CD8-positive, alpha-beta memory T cell (primary cell): ENCODE measurements at places on chromosomes 12 and 14.

GRCh38 chr12:59396519-59396918, 199.3 kb upstream of the SLC16A7 start:
- DNase-seq, result no peak

DNA sequence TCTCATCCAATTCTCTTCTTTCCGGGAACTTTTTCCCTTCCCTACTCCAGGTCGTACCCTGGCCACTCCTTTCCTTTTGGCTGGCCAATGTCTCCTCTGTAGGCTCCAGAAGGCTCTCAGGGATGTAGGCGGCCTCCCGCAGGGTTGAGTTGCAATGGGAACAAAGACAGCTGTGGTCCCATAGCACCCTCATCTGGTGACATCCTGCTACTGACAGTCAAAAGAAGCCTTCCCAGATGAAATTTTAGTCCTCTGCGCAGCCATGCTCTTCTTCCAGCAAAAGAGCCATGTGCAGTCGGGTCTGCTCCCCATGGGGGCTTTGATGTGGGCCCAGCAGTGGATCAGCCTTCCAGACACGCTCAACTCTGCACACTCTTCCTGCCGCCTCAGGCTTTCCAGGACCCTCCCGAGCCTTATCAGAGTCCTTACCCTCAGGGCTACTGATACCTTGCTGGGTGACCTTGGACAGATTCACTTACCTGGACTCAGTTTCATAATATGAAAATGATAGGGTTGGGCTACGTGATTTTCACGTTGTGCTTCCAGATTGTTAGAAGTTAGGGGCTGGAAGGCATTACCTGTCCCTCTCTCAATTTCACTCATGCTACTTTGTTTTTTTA, 5.5 kb upstream of the CELA1 start:
- DNase-seq, result peak; percentile 37

- DNase-seq, result no peak
Observed at GRCh38 chr12:65672441-65672840, 151.8 kb upstream of the HMGA2 start.

- no peak for DNase-seq
Observed at GRCh38 chr12:114305446-114305845, 100.5 kb downstream of the TBX5 start.

- DNase-seq, result no peak
Observed at GRCh38 chr12:2457933-2458414, 336.8 kb upstream of the FKBP4 start.

- no peak for DNase-seq
Observed at GRCh38 chr12:90791445-90791844, 163.5 kb downstream of the CCER1 start.

DNA sequence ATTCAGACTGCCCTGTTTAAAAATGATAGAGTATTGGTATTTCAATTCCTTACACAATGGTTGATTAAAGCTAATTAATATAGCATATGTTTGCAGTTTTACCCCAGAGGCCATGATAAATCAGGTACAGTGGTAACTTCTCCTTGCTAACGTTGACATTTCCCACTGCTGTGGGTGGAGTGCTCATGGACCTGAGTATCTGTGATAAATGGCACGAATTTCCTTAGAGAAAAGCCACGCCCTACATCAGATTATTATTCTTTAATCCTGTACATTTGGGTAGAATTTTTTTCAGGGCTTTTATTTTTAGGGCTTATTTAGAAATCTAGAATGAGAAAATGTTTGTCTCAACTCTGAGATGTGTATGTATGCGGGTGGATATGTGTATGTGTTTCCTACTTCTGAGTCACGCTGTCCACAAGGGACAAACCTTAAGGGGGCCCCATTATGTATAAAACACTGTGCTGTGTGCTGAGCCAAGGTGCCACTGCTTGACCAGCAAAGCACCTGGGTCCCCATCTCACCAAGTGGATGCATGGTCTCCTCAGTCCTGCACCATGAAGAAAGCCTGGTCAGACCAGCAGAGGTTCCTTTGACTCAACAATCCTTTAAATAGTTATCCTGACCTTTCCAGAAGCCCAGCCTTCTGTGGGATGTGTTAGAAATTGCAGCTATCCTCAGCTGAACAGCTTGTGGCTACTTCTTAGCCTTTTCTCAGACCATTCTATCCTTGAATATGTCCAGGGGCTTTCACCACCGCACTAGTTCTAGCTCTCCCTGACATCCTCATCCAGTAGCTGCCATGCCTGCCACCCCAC, 57.9 kb upstream of the STK38L start:
- DNase-seq, result no peak

GRCh38 chr12:99413751-99414150, 233.8 kb upstream of the GARIN6 start:
- no peak for DNase-seq

- DNase-seq, result no peak
Observed at GRCh38 chr14:69682621-69683263, 71.3 kb downstream of the SUSD6 start.

DNA sequence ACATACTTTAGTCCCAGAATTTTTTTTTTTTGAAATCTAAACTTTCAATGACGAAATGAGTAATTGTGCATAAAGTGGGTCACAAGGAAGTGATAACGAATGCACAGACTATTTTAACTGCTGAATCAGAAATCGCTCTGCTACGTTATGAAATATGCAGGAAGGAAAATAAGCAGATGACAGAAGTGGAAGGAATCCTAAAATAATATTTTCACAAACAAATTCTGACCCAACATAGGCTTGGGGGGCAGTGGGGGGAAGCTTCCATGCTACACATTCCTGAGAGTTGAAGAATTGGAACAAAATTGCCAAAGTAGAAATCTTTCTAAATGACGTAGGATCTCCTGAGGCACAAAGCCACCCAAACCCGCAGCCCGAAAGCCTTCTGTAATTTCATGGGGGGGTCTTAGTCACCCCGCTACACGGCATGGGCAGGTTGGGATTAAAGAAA, 89.6 kb downstream of the ARF6 start:
- DNase-seq, result no peak

DNA sequence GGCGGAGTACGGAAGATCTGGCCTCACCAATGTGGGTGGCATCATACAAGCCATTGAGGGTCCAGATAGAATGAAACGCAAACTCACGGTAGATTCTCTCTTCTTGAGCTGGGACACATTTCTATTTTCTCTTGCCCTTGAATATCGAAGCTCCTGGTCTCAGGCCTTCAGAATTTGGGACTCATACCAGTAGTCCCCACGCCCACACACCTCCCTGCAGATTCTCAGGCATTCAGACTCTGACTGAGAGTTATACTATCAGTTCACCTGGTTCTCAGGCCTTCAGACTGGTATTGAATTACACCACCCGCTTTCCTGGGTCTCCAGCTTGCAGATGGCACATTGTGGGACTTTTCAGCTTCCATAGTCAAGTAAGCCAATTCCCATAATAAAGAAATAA, 37.8 kb downstream of the EIF2S3B start:
- no peak for DNase-seq

DNA sequence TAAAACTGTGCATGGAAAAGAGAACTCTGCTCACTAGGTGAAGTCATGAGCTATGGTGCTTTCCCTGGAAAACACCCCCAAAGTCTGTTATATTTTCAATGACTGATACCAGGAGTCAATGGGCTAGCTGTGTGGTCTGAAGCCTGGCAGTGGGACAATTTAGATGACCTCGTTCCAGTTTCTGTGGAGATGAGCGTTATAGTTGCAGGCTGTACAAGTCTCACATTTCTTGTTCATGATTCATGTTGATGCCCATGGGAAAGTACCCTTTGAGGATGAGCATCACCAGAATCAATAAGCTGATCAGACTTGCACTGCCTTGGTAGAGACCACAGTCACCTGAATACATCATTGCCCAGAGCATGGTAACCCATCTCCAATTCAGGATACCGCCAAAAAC, 70.7 kb downstream of the NOVA1 start:
- DNase-seq, result no peak

GRCh38 chr14:49769581-49770211, 1.7 kb downstream of the KLHDC2 start:
- DNase-seq, result no peak

- no peak for DNase-seq
Observed at GRCh38 chr14:34465069-34465859, 3.2 kb upstream of the SPTSSA start.

DNA sequence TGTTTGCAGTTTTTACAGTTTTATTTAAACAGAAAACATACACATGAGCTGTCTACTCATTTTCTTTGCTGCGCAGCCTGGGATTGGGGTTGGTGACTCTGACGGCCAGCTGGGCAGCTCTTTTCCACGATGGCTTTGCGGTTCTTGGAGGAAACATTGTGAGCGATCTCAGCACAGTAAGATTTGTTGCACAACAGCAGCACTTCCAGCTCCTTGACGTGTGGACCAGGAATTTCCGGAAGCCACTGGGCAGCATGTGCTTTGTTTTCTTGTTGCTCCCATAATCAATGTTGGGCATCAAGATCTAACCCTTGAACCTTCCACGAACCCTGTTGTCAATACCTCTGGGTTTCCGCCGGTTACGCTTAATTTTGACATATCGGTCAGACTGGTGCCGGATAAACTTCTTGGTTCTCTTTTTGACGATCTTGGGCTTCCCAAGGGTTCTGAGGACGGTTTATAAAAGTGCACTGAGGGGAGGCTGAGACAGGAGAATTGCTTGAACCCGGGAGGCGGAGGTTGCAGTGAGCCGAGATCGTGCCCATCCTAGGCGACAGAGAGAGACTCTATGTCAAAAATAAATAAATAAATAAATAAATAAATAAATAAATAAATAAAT, 21.8 kb downstream of the FKBP11 start:
- DNase-seq, result no peak

GRCh38 chr12:18907728-18908127, 169.8 kb downstream of the CAPZA3 start:
- no peak for DNase-seq

DNA sequence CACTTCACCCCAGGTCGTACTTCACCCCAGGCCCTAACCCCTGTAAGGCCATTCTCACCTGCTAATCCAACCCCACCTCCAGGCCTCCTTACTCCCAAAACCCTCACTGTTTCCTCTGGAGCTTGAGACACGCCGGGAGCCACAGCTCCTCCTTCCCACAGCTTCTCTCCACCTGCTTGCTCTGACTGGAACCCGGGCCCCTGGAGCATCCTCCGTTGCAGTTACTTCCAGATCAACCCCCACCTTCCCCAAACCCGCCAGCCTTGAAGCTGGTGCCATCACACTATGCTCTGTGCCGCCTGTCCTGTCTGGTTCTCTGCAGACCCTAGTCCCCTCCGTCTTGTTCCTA, 34.6 kb upstream of the PPP2R5C start:
- no peak for DNase-seq

GRCh38 chr12:130456375-130457199, 118.9 kb downstream of the PIWIL1 start:
- DNase-seq, result no peak

- no peak for DNase-seq
Observed at GRCh38 chr14:37721976-37722659, 126.7 kb downstream of the TTC6 start.

DNA sequence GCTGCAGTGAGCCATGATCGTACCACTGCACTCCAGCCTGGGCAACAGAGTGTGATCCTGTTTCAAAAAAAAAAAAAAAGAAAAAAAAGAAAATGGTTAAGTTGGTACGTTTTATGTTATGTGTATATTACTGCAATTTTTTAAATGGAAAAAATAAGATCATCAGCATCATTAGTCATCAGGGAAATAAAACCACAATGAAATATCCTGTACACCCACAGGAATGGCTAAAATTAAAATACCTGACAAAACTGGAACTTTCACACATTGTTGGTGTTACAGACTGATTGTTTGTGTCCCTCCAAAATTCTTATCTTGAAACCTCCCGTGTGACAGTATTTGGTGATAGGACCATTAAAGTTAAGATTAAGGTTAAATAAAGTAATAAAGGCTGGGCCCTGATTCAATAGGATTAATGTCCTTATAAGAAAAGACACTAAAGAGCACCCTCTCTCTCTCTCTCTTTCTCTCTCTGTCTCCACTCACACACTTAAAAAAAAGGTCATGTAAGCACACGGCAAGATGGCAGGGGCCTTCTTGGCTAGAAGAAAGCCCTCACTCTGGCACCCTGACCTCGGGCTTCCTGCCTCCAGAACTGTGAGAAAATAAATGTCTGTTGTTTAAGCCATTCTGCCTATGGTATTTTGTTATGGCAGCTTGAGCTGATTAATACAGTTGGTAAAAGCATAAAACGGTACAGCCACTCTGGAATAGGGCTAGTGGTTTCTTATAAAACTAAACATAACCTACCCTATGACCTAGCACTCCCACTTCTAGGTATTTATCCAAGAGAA, 48.3 kb upstream of the ZFP36L1 start:
- DNase-seq, result no peak

DNA sequence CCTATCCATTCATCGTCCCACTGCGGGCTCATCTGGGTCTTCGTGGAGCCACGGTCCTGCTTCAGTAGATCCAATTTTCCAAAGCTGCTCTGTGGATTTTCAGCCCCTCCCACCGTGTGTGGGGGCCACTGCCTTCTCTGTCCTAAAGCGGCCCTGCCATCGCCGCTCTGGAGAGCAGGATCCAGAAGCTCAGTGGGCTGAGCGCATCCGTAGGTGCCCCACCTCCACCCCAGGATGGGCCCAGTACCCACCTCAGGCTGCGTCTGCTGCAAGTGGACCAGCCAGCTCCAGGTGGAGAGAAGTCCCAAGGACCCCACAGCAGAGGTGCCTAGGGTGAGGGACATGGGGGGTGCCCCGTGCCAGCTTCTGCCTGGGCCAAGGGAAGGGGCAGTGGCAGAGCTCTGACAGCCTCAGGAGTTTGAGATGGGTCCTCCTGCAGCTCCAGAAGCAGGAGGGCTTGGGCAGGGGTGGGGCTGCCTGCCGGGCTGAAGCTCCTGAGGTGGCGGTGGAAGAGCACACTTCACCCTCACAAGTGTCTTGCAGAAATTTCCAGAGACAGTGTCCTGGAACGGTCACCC, 148.1 kb upstream of the C14orf180 start:
- no peak for DNase-seq

GRCh38 chr12:46218322-46219095, 50.3 kb downstream of the SLC38A1 start:
- no peak for DNase-seq

- no peak for DNase-seq
Observed at GRCh38 chr12:93127582-93128331, 198.7 kb upstream of the EEA1 start.

GRCh38 chr14:102545461-102546265, 36.1 kb upstream of the ANKRD9 start:
- no peak for DNase-seq

DNA sequence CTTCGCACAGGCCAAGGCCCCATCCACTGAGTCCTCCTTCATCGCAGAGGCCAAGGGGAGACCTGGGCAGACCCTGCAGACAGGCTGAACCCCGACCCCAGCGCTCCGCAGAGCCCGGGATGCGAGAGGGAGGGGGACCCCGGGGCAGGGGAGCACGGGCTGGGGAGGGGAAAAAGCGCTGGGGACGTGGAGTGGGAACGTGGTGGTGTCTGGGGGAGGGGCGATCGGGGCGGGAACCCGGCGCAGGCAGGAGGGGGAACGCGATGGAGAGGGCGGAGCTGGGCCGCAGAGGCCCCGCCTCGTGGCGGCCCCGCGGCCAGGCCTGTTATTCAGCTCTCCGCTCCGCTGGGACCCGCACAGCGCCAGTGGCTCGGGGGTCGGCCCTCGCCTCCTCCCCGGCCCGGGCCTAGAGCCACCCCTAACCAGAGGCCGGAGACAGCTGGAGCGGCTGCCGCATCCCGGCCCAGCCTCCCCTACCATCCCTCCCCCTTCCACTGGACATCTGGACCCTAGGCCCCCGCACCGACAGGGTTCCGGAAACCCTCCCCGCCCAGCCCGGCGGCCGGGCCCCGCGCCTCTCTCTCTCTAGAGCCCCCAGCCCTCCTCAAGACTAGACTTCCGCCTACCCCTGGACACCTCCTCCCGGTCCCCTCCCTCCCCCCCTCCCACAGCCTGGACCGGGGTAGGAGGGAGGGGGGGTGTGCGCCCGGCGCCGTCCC, at the start of gene ARHGEF25:
TSS of gene ARHGEF25 (plus strand) at position 328 of the 719 bp plus-strand sequence. CDS start 460 bp downstream, outside the sequence.
- no peak for DNase-seq

- no peak for DNase-seq
Observed at GRCh38 chr14:48584031-48584430, 908.6 kb upstream of the MDGA2 start.
